T-helper 1 cell (primary cell): ENCODE measurements at places on chromosomes 4 and X.

- DNase-seq: no peak
These were observed 313.4 kb downstream of the TENM3 start for GRCh38 chr4:182556580-182556979.

DNA sequence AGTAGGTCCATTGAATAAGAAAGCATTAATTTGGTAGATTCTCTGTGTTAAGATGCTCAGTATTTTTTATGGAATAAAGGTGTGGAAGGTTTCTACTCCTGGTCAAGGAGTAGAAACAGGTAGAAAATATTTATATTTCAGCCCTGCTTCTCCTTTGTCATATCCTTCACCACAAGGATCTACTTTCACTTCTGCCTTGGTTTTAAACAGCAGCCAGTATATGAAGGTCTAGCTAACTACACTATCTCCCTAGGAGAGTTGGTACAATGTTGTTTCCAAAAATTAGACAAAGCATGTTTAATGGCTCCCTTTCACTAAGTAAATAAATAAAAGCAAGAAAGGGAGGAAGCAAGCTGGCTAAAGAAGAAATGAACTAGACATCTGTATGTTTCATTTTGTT, 44.6 kb upstream of the GYPA start:
- no peak for DNase-seq

DNA sequence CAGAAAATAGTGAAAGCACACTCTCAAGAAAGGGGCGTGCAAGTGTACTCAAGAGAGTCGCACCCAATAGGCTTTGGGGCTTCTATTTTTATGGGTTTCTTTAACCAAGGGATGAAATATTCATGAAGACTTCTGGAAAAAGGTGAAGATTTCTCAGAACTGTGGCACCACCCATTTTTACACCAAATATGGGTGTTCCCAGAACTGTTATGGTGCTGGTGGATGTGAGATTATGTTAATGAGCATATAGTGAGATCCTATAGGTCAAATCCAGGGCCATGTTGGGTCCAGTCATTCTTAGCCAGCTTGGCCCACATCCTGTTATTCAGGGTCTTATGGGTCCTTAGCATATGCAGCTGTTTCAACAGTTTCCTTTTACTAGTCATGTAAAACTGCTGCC, 61.0 kb upstream of the SMIM10 start:
- no peak for DNase-seq

GRCh38 chr4:23978002-23978401, 88.2 kb upstream of the PPARGC1A start:
- DNase-seq: no peak

GRCh38 chrX:47621851-47622250, 2.2 kb upstream of the SYN1 start:
- no peak for DNase-seq

- DNase-seq: no peak
These were observed at the start of gene CXXC4 for GRCh38 chr4:104494822-104495559. TSS of gene CXXC4 (minus strand) at chr4:104494894. CDS start at chr4:104491802, 3,092 bp downstream.

DNA sequence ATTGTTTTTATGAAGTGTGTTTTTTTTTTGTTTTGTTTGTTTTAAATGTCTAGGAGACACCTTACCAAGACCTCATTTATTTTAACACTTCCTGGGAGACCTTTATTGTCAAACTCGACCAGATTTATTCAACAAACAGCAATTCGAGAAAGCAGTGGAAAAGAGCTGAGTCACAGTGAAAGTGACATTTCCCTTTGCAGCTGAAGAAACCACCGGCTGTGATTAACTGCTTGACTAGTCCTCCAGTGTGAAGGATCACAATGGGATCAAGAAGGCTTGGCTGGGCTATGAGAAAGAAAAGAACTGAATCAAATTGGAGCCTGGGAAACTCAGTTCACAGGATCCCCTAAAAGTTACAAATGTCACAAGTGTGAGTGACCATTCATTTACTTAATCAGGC, 11.9 kb upstream of the ADH7 start:
- no peak for DNase-seq

DNA sequence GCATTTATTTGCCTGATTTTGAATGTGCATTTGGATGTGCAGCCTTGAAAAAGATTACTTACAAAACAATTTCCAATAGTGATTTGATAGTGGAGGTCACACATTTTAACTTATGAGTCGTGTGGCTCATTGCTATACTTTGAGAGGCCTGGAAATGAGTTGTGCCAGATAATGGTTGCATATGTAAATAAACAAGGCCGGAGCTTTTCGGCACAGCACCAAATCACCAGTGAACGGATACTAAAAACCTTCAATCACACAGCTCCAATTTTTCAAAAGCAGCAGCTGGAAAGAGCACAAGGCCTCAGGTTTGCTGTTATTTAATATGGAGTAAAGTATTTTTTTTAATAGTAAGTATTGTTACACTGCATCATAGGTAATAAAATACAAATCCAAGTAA, 57.2 kb downstream of the NPY5R start:
- DNase-seq: no peak

DNA sequence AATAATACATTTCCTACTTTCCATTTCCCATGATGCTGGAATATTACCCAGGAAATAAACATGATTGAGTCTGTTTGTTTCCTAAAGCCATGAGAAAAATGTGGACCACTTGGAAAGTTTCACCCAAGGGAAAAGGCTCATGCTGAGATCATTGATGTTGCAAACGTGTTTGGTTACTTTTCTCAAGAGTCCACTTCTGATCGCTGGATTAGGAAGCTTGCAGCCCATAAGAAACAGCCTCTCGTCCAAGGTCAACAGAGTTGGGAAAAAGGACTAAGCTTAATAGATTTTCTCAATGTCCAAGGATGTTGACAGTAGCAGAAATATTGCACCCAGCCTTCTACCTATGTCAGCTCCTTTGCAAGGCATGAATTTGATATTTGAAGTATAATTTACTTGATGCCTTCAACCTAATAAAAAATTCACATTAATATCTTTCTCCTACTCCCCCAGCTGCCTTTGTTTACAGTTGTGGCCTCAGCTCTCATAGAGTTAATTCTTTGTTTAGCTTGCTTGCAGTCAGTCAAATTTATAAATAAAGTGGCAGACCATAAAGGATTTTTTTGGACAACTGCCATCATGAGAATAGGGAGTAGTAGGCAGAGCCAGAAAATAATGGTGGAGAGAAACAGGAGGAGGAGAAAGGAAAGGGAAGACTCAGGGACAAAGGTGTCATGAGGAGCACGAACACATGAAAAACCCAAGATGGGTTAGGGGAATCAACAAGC, 65.6 kb upstream of the BLTP1 start:
- DNase-seq: no peak

DNA sequence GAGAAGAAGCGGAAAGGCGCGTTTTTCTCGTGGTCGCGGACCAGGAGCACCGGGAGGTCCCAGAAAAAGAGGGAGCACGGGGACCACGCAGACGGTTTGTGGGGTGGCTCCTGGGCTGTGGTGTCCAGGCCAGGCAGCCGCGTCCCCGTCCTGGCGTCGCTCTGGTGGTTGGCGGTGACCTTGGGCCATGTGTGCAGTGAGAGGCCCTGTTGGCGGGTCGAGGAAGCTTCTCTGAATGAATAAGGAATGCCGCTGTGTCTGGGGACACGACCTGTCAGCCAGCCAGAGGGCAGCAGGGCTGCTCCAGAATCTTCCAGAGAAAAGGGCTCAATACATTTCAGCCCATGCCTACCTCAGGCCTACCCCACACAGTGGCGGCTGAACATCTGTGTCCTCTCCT, 24.3 kb upstream of the HGFAC start:
- DNase-seq: no peak
